Right lobe of liver (tissue), 6 donors: ENCODE measurements at places on chromosomes 3 and 15. TPM values are rescaled to one million over a fixed set of nuclear protein-coding genes. Genes with fewer than 3 reads are reported as not detected.
A peak's percentile ranks its signal among the peaks of the same experiment; 100 is the strongest.

MNS1 gene
- 0.43 TPM for total RNA-seq

- no peaks in the 10 kb centered on the region for H3K27me3 ChIP-seq
- no peak for DNase-seq
- H3K4me1 ChIP-seq, result no peaks in the 10 kb centered on the region
- no peaks in the 10 kb centered on the region for H3K36me3 ChIP-seq
- H3K27ac ChIP-seq, result no peak overlapping the region
Measured at GRCh38 chr3:131421957-131422498, 40.5 kb downstream of the NUDT16 start.

- no peak for DNase-seq
- no peak overlapping the region for H3K4me3 ChIP-seq
- H3K27ac ChIP-seq, result no peak overlapping the region
- H3K27me3 ChIP-seq, result no peaks in the 10 kb centered on the region
- H3K4me1 ChIP-seq, result no peaks in the 10 kb centered on the region
Measured at GRCh38 chr15:74529921-74530320, 11.1 kb upstream of the ARID3B start.

DNA sequence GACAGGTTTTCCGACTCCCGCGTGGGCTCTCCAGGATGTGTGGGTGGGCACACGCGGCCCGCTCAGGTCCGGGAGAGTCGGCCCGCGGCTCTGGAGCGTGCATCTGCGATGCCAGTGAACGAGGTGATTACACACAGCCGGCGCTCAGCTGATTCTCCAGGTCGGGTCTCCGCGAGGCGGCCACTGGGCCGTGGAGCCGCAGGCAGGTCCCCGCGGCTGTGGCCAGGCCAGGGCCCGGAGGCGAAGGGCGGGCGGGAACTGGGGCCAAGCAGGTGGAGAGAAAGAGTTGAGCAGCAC, 13.2 kb downstream of the PAK6 start:
- DNase-seq, result no peak
- H3K36me3 ChIP-seq, result no peaks in the 10 kb centered on the region
- H3K27ac ChIP-seq, result no peak overlapping the region

DNA sequence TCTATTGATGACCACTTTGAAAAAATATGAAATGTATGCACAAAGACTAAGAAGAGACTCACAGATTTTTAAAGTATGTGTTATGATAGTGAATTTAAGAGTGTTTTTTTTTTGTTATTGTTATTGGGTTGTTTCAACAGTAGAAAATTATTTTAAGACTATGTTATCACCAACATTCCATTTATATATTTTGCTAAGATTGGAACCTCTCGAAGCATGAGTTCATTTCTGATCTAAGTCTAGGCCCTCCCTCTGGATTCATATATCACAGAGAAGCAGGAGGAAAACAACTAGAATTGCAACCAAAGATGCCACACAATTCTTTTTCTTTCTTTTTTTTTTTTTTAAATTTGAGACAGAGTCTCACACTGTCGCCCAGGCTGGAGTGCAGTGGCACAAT, 46.8 kb downstream of the ITGB5 start:
- no peak overlapping the region for H3K4me3 ChIP-seq
- no peaks in the 10 kb centered on the region for H3K27me3 ChIP-seq
- peaks cover 20% of the 10 kb centered on the region for H3K4me1 ChIP-seq
- H3K27ac ChIP-seq, result peak overlapping the region; percentile 81
- no peak for DNase-seq
- H3K36me3 ChIP-seq, result no peaks in the 10 kb centered on the region

GRCh38 chr3:73535931-73536330, 88.8 kb downstream of the PDZRN3 start:
- H3K36me3 ChIP-seq, result no peaks in the 10 kb centered on the region
- H3K4me1 ChIP-seq, result no peaks in the 10 kb centered on the region
- no peaks in the 10 kb centered on the region for H3K27me3 ChIP-seq
- H3K4me3 ChIP-seq, result no peak overlapping the region

- no peaks in the 10 kb centered on the region for H3K4me1 ChIP-seq
- no peak overlapping the region for H3K27ac ChIP-seq
- no peaks in the 10 kb centered on the region for H3K36me3 ChIP-seq
- no peaks in the 10 kb centered on the region for H3K27me3 ChIP-seq
- no peak for DNase-seq
Measured at GRCh38 chr3:163983940-163984339, 1094.4 kb downstream of the SI start.

DNA sequence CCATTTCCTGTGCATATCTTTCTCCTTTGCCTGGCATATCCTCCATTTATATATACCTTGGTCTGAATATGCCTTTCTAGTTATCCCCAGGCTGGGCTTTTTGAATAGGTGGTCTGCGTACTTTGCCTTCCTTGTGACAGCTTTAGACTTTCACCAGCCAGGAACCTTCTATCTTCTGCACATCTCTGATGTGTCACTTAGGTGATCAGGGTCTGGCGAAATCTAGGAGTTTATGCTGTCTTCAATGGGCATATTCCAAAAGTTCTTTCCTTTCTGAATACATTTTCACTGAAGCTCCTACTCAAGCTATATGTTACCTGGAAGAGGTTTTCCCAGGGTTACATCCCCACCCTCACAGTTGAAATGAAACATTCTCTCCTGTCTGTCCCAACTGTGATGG, 27.8 kb upstream of the ST3GAL6 start:
- no peaks in the 10 kb centered on the region for H3K4me1 ChIP-seq
- H3K27ac ChIP-seq, result no peak overlapping the region
- DNase-seq, result no peak
- H3K27me3 ChIP-seq, result no peaks in the 10 kb centered on the region

- no peaks in the 10 kb centered on the region for H3K4me1 ChIP-seq
- H3K27ac ChIP-seq, result no peak overlapping the region
- no peak for DNase-seq
- H3K4me3 ChIP-seq, result no peak overlapping the region
- H3K36me3 ChIP-seq, result no peaks in the 10 kb centered on the region
Measured at GRCh38 chr15:63369781-63370180, 11.9 kb downstream of the CA12 start.
